ENCODE measurements at places on chromosomes 5 and 9.

GRCh38 chr5:172299916-172300439, 16.4 kb upstream of the UBTD2 start:
- no peak for DNase-seq

DNA sequence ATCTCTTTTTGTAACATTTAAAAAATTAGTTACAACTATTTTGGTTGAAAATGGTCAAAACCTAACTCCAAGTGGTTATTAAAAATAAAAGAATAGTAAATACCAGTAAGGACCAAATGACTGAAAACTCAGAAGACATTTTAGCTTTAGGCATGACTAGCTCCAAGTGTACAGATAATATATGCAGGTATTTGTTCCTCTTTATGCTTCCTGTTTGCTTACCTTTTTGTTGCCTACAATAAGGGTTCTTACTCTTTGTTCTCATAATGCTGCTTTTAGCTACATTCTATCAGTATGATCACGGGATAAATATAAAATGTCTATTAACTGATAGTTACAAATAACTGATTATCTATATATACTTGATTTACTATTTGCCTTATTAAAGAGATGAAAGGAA, 259.6 kb downstream of the CDH12 start:
- no peak for DNase-seq

DNA sequence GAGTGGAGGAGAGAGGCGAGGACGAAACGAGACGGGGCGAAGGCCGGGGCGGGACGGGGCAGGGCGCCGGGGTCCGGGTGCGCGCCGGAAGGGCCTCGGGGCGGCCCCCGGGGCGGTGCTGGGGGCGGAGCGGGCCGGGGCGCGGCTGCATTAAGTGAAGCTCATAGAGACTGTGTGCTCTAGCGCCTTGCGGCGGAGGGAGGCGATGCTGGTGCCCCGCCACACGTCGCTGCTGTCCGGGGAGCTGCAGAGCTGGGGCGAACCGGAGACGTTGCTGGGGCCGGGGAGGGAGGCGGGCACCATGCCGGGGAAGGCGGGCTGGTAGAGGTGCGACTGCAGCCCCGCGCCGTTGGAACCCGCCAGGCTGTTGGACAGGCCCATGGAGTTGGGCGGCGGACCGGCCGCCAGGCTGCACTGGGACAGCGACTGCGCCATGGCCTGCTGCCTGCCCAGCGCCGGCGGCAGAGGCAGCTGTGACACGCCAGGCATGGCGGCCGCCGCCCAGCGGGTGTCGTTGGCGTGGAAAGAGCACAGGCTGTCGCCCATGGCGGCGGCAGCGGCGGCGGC, 8.3 kb downstream of the OTP start:
- no peak for DNase-seq

- DNase-seq = no peak
These were observed 196.3 kb upstream of the KLF4 start for GRCh38 chr9:107685901-107686300.

DNA sequence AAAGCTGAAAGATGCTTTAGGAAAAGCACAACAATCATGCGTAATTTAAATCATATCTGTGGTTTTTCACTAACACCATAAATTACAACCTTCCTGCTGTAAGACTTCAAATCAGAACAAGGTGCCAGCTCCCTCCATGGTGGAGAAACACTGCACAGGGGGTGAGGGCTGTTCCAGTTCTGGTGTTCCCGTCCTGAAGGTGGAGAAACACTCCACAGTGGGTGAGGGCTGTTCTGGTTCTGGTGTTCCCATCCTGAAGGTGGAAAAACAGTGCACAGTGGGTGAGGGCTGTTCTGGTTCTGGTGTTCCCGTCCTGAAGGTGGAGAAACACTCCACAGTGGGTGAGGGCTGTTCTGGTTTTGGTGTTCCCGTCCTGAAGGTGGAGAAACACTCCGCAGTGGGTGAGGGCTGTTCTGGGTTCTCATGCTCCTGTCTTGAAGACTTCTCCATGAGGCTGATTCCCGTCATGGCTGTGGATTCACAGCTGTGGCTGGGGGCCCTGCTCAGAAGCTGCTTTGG, 12.9 kb downstream of the PLEKHG4B start:
- DNase-seq = peak; percentile 56

- peak; percentile 89 for DNase-seq
These were observed 98.8 kb upstream of the BASP1 start for GRCh38 chr5:17118631-17119030.

GRCh38 chr9:107410420-107410819, 79.1 kb downstream of the KLF4 start:
- no peak for DNase-seq

- no peak for DNase-seq
These were observed 222.9 kb upstream of the RIOK2 start for GRCh38 chr5:97405941-97406340.

GRCh38 chr9:125551781-125552180, 155.2 kb downstream of the MAPKAP1 start:
- no peak for DNase-seq

DNA sequence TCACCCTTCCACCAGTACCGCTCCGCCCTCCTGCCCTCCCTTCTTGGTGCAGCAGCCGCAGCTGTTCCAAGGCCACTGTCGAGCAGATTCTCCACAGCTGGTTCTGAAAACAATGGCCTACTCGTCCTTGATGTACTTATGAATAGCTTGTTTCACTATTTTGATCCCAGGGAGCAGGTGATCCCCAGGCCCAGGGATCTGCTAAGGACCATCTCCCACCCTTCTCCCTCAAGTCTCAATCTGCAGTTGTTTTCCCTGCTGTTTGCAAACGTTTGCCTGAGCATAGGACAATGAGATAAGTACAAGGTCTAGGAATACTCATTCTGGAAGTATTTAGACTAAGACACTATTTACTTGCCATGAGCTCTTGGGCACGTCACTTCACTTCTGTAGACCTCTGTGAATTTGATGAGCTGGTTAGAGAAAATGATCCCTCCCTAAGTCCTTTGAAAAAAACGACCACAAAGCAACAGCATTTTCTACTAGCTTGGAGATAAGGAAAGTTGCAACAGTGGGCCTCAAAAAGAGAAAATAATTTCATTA, 1.8 kb downstream of the LURAP1L start:
- DNase-seq = peak; percentile 91
